ENCODE measurements at places on chromosomes 4 and X. TPM values are rescaled to one million over a fixed set of nuclear protein-coding genes. Genes with fewer than 3 reads are reported as not detected.

TMSB15C gene
- 5.0 TPM for total RNA-seq

MED28 gene
- 11.9 TPM for total RNA-seq

SMPX gene
- not detected for total RNA-seq

FOXO4 gene
- 4.6 TPM for total RNA-seq

CNOT6L gene
- 39.8 TPM for total RNA-seq

HPGD gene
- total RNA-seq = not detected

ZCCHC18 gene
- total RNA-seq = 2.7 TPM

TEX13B gene
- not detected for total RNA-seq

Data from vein endothelial cell (primary cell).